ENCODE measurements at places on chromosomes 2 and 18.
A peak's percentile ranks its signal among the peaks of the same experiment; 100 is the strongest.

DNA sequence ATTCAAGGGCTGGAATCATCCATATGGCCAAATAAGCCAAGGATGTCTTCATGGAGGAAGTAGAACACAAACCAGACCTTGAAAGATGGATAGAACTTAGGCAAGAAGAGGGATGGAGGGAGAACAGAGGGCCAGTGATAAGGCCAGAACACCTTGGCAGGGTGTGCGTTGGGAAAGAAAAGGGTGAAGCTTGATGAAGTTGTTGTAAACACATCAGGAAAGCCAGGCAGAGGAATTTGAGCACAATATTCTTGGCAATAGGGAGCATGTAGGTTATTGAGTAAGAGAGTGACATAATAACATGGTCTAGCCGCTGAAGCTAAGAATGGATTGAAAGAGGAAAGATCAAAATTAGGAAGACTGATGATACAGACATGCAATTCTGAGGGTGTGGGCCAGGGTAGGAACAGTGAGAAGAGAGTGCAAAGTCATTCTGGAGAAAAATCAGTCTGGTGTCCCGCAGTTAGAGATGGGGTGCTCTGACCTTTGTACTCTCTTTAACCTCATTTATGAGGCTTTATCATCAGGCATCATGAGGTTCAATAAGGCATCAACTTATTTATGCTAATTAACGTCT lies 41.0 kb downstream of the SLC14A2 start:
- no peak for DNase-seq

- DNase-seq: no peak
Measured at GRCh38 chr2:156901373-156902031, 356.0 kb upstream of the GALNT5 start.

- DNase-seq: no peak
Measured at GRCh38 chr18:4353853-4354418, 101.2 kb downstream of the DLGAP1 start.

GRCh38 chr18:12287131-12287681 lies 20.8 kb upstream of the TUBB6 start:
- DNase-seq: no peak

DNA sequence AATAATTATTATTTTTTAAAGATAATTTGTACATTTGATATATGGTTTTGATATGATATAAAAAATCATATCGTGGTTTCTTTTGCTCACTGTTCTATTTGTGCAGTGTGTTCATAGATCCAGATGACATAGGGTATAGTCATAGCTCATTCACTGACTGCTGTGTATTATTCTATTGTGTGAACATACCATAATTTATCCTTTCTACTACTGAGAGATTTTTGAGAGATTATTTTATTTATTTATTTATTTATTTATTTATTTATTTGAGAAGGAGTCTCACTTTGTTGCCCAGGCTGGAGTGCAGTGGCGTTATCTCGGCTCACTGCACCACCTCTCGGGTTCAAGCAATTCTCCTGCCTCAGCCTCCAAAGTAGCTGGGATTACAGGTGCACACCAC lies 39.0 kb downstream of the FER1L5 start:
- no peak for DNase-seq

- peak; percentile 28 for DNase-seq
Measured at GRCh38 chr2:237154884-237155851, 69.5 kb downstream of the COPS8 start.

- peak; percentile 87 for DNase-seq
Measured at GRCh38 chr2:66574701-66575624, 140.0 kb downstream of the MEIS1 start.

DNA sequence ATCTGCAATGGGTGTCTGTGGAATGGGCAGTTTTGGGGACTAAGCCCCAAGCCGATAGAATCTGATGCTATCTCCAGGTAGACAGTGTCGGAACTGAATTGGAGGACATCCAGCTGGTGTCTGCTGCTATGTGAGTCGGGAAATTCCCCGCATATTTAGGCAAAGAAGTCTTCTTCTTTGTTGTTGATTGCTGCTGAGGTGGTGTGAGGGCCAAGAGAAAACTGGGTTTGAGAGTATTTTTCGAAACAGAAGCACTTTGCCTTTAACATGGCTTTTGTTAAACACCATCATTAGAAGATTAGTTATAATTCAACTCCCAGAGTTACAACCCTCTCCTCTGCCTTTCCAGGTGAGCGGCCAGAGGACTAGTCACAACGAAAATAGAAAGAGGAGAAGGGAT lies 49.4 kb upstream of the ACTR3 start:
- DNase-seq: no peak

DNA sequence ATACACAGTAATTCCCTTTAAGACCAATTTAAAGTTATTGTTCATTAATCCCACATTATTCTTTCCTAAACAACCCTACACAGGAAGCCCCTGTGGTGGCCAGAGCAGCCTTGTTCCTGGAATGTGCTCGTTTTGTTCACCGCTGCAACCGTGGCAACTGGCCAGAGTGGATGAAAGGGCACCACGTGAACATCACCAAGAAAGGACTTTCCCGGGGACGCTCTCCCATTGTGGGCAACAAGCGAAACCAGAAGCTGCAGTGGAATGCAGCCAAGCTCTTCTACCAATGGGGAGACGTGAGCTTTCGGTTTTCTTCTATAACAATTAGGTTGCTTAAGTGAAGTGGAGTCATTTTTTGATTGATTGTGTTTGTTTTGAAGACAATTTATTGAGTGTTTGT lies 101.0 kb downstream of the UNC80 start:
- no peak for DNase-seq

- DNase-seq: peak; percentile 22
Measured at GRCh38 chr2:233430081-233430480, 75.8 kb downstream of the DGKD start.

DNA sequence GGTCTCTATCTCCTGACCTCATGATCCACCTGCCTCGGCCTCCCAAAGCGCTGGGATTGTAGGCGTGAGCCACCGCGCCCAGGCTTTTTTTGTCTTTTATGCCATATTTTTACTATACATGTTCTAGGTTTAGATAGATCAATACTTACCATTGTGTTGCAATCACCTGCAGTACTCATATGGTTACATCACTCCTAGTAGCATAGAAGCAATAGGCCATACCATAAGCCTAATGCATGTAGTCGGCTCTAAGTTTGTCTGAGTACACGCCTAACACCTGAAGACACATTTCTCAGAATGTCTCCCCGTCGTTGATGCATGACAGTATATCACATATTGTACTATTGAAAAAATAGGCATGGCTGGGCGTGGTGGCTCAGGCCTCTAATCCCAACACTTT lies 27.1 kb upstream of the TGIF1 start:
- no peak for DNase-seq

DNA sequence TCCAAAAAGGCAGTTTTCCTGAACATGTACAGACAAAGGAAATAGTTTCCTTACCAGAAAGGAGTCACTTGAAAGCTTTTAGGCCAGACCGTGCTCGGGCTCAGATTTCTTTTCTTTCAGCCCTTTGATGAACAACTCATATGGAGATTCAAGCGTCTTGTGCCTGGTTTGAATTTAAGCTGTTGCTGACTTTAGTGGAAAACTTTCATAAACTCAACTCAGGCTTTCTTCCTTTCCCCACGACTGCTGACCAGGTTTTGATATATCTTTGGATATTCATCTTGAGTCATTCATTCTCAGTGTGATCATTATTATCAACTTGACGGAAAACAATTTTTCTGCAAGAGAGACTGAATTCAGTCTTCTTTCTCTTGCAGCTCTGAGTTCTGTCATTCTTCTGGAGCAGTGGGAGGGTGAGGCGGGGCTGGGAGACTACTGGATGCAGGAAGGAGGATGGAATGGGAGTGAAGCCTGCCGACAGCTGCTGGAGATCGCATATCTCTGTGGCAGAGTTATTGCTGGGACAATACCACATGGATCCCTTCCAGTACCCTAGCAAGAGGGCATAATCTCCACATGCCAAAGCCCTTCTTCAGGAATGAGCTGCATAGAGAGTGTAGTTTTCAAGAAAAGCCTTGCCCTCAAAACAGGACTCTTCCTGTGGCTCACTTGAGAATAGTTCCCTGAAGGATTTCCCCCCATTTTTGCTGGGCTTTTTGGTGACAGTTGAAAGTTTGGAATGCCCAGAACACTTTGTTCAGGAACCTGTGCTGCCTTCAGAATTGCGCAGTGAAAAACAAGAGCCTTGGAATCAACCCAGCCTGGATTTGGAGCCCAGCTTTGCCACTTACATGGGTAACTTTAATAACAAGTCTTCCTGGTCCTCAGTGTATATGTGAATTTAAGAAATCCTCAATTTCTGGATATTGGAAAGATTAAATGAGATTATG lies 364.4 kb downstream of the ZNF521 start:
- DNase-seq: no peak

GRCh38 chr2:150555611-150556356 lies 68.3 kb upstream of the RND3 start:
- no peak for DNase-seq

GRCh38 chr2:42838133-42838532 lies 45.8 kb upstream of the HAAO start:
- peak; percentile 23 for DNase-seq

DNA sequence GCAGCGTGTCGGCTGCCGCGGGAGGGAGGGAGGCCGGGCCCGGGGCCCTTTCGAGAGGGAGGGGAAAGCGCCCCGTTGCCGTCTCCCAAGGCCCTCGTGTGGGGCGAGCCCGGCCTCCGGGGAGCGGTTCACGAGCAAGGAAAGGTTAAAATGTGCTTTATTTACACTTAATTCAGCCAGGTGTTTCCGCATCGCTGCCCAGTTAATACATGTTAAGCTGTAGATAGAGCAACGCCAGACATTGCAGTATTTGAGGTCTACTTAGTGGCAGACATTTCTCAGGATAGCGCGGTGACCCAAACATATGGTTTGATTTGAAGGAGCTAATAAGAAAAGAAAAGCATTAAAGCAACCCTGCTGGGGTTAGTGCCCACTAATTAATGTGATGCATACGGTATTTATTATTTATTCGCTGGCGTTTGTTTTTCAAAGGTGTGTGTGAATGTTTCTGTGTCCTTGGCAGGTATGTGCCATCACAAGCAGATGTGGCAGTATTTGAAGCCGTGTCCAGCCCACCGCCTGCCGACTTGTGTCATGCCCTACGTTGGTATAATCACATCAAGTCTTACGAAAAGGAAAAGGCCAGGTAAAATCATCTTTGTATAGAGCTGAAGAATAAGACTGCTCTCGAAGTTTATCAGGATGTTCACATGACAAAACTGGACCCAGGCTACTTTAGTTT lies 571 bp downstream of the EEF1B2 start:
- peak; percentile 70 for DNase-seq

DNA sequence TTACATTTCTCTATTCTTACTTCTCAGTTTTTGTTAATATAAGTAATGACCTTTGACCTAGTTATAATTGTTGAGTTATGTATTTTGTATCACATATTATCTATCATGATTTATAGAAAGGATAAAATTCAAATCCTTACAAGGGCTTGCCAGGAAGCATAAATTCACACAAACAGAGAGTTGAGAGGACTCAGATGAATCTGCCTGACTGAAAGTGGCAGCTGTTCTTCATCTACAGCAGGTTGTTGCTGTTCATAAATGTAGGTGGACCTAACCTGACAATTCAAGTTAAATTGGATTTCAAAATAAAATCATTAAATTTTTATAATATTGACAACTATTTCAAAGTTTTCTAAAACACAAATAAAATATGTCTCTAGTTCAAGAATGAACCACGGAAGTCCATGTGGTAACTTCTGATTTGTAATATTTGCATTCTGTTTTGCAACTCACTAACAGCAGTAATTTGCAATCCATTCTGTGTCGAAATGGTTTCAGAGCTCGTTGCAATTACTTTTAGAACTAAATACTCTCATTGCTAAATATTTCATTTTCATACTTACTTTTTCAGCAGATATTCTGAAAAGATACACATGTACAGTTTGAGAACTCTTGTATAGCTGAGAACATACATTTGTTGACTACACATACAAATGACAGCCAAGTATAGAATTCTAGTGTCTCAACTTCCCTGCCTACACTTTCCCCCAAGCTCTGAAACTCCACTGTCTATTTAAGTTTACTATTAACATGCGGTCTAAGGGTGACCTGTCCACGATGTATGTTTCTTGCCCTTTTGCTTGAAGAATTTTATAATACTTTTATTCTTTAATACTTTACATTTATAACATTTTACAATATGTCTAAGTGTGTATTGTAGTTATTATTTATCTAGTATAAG lies 25.7 kb downstream of the SCN7A start:
- no peak for DNase-seq

DNA sequence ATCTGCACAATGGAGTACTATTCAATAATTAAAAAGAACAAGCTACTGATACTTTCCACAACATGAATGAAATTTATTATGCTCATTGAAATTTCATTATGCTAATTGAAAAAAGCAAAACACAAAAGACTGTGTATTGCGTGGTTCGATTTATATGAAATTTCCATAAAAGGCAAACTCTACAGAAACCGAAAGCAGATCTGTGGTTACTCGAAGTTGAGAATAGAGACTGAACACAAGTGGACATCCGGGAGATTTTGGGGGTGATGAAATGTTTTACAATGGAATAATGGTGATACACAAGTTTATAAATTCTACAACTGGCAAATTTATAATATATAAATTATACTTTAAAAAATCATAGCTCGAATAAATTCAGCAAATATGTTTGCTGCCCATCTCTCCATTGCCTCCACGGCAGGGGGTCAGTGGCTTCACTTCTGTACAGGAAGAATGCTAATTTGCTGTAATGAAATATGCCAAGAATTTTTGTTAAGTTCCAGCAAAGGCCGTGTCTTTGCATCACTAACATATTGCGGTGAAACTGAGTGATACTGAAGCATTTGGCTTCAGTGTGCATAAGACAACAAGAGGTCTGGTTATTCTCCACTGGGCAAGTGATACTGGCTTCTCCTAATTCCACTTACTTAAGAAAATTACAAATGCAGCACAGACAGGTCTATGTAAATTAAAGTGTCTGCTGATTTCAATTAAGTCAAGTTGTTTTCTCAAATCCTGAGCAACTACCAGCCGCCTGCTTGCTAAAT lies 96.7 kb downstream of the TMEM163 start:
- no peak for DNase-seq

- no peak for DNase-seq
Measured at GRCh38 chr2:209687323-209687969, 84.2 kb upstream of the UNC80 start.

- peak; percentile 72 for DNase-seq
Measured at GRCh38 chr18:12327510-12328178, 19.6 kb downstream of the TUBB6 start.

DNA sequence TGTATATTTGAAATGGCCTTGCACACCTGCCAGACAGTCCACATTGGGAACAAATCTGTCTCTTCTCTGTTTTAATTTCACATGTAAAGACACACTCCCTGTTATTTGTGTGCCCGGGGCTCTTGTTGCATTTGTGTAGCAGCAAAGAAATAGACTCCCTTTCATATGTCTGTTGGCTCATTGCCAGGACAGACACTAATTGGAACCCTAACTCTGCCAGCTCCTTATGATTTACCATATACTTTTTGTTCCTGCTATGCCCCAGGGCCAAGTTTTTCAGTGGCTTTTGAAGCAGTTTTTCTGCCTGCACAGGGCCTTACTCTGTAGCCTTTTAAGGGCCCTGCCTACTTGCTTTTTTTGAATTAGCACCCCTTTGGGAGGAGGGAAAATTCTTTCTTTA lies 396.9 kb downstream of the DLGAP1 start:
- no peak for DNase-seq

All from ureter (tissue), 1 donor.